Endothelial cell of umbilical vein (primary cell): ENCODE measurements at places on chromosomes 1 and 21. TPM values are rescaled to one million over a fixed set of nuclear protein-coding genes. Genes with fewer than 3 reads are reported as not detected.

DNA sequence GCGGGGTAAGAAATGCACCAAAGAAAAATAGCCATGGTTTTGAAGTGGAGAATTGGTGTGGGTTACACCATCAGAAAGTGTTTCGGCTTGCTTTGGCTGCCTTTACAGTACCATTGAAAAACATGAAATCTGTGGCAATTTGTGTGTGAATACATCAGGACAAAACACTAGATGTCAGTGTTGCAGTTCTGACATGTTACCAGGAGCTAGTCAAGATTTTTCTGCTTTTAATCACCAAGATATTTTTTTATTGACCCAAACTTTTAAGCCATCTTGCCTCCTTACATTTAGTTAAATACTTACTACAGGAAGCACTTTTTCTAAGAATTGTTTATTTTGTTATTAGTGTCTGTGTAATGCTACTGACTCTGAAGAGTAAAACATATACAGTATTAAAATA is 14.3 kb downstream of the RRP15 start:
- no peak overlapping the region for H3K27ac ChIP-seq
- H3K27me3 ChIP-seq = no peaks in the 10 kb centered on the region
- H3K36me3 ChIP-seq = no peaks in the 10 kb centered on the region

GRCh38 chr1:220315070-220315839 is 43.0 kb upstream of the RAB3GAP2 start:
- H3K27me3 ChIP-seq = peaks cover 2% of the 10 kb centered on the region
- H3K36me3 ChIP-seq = no peaks in the 10 kb centered on the region
- no peaks in the 10 kb centered on the region for H3K4me1 ChIP-seq

DNA sequence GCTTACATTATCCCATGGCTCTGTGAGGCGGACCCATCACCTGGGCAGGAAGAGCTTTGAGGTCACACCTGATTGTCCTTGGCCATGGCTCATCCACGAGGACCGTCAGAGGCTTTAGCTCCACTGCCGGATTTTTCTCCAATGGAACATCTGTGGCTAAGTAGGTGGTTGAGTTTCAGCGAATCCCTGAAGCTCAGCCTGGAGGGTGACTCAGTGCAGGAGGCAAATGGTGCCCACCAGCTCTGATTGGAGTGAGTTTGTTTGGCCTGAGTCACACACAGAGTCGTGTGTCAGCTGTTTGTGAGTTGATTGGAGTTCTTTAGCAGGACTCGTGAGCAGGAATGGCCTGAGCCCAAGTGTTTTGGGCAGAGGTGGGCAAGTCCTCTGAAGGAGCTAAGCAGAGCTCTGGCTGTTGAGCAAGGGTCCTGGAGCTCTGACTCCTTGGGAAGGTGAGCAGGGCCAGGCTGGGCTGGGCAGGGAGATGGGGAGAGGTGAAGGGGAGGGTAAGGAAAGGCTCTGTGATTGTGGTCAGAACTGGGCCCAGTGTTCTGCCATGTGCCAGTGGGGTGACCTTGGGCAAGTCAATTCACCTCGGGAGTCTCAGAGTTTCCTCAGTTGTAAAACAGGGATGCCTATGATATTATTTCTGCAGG is 2.0 kb downstream of the SLC6A17 start:
- H3K36me3 ChIP-seq = no peaks in the 10 kb centered on the region
- no peak for DNase-seq
- no peaks in the 10 kb centered on the region for H3K4me1 ChIP-seq
- H3K27me3 ChIP-seq = peaks cover 26% of the 10 kb centered on the region
- no peak overlapping the region for H3K4me3 ChIP-seq

SPATA21 gene
- not detected in 2 replicates for total RNA-seq

DCDC2B gene
- not detected in 2 replicates for total RNA-seq

GRCh38 chr1:92486251-92487077 is at the start of gene GFI1:
TSS of gene GFI1 (minus strand) at chr1:92486925. CDS start at chr1:92483487, 3,438 bp downstream.
- no peak for DNase-seq
- H3K4me3 ChIP-seq = peak within 1 kb of the TSS; percentile 47
- no peaks in the 10 kb centered on the region for H3K36me3 ChIP-seq
- H3K4me1 ChIP-seq = peaks cover 48% of the 10 kb centered on the region
- H3K27ac ChIP-seq = no peak within 1 kb of the TSS

DNA sequence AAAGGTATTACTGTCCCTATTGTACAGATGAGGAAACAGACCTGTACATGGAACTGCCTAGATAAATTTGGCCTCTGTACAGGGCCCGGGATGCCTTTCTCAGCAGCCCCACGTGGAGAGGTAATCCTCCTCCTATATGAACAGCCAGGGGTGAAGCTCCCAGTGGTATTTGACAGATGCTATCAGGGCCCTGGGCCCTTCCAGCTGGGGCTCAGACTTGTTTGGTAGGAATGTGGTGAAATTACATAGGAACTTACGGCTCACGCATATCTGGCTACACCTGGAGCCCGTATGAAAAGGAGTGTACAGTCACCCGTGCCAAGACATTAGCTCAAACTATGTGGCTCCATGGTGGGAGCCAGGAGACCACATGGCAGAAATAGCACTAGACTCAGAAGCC is 24.8 kb upstream of the TCEA3 start:
- H3K4me1 ChIP-seq = no peaks in the 10 kb centered on the region
- H3K27ac ChIP-seq = no peak overlapping the region
- no peak for DNase-seq
- H3K36me3 ChIP-seq = no peaks in the 10 kb centered on the region
- H3K4me3 ChIP-seq = no peak overlapping the region
- no peaks in the 10 kb centered on the region for H3K27me3 ChIP-seq

GRCh38 chr1:64236541-64236954 is 33.1 kb downstream of the UBE2U start:
- H3K4me1 ChIP-seq = no peaks in the 10 kb centered on the region
- H3K27me3 ChIP-seq = peaks cover 13% of the 10 kb centered on the region
- no peak overlapping the region for H3K4me3 ChIP-seq
- H3K27ac ChIP-seq = no peak overlapping the region
- DNase-seq = no peak

AMY1C gene
- not detected in 2 replicates for total RNA-seq

SYCP1 gene
- not detected in 2 replicates for total RNA-seq

DNA sequence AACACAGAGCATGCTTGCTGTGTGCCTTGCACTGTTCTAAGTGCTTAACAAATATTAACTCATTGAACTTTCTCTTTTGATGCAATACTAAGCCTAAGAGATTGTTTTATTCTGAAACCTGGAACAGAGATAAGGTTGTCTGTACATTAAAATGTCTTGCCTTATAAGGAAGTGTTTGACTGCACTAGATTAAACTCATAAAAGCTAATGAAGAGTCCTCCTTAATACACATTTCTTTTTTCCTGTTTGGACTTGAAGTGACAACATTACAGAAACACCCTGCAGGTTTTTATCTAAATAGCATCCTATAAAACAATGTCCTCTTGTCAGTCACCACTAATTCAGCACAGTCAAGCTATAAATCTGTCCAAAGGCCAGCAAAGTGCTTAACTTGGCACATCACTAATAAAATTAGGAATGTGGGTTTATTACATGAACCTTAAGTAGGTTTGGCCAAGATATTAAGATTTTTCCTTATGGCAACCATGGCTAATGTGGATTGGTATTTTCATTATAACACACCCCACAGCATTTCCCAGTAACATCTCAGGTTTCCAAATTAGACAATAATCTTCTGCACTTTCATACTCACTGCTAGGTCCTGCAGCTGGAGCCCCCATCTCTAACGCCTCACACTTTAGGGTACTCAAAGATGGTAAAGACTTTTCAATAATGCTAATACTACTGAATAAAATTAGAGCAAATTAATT is 389.7 kb downstream of the LMO4 start:
- no peak overlapping the region for H3K4me3 ChIP-seq
- peaks cover 2% of the 10 kb centered on the region for H3K27me3 ChIP-seq
- no peaks in the 10 kb centered on the region for H3K4me1 ChIP-seq
- no peak for DNase-seq
- H3K27ac ChIP-seq = no peak overlapping the region

NSUN4 gene
- 21.6 and 22.4 TPM in 2 replicates for total RNA-seq

GRCh38 chr1:16378443-16378842 is 11.4 kb downstream of the SZRD1 start:
- H3K27me3 ChIP-seq = no peaks in the 10 kb centered on the region
- H3K36me3 ChIP-seq = no peaks in the 10 kb centered on the region
- no peak overlapping the region for H3K27ac ChIP-seq
- peaks cover 42% of the 10 kb centered on the region for H3K4me1 ChIP-seq
- no peak for DNase-seq

- H3K27ac ChIP-seq = peak overlapping the region; percentile 67
- no peaks in the 10 kb centered on the region for H3K36me3 ChIP-seq
- no peaks in the 10 kb centered on the region for H3K27me3 ChIP-seq
Measured at GRCh38 chr1:8985915-8986813, 40.1 kb downstream of the SLC2A7 start.

FCRL5 gene
- total RNA-seq = not detected in 2 replicates

- no peak overlapping the region for H3K27ac ChIP-seq
- H3K4me3 ChIP-seq = no peak overlapping the region
- no peaks in the 10 kb centered on the region for H3K4me1 ChIP-seq
Measured at GRCh38 chr1:195450794-195451193, 1157.4 kb downstream of the KCNT2 start.

DNA sequence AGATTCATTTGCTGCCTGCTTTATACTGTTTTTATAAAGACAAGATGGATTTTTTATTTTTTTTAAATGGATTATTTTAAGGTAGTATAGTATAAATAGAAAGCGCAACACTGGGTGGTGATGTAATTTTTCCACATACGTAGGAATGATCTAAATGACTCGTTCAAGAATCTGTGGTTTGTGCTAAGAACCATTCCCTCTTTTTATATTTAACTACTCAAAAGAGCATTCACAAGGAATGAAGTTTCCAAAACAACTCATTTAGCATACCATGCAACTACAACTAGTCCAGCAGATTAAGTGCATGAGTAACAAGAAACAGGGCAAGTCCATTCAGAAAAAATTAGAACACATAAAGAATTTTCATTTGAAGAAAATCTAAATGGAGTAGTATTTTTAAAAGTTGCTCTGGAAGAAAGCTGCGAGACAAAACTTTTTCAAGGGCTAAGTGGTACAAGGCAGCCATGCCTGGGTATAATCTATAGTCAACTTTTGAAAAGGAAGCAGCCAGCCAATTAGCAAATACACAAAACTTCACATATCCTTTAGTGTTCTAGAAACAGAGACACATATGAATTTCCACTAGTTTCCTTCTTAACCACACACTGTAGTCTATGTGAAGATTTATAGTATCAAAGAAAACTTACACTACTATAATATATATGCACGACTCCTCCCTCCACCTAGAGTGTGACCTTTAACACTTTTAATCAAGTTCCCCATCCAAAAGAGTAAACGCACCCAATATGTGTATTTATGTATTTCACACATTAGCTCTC is 23.4 kb downstream of the GTF2B start:
- H3K27ac ChIP-seq = no peak overlapping the region
- DNase-seq = no peak
- no peaks in the 10 kb centered on the region for H3K27me3 ChIP-seq

DNA sequence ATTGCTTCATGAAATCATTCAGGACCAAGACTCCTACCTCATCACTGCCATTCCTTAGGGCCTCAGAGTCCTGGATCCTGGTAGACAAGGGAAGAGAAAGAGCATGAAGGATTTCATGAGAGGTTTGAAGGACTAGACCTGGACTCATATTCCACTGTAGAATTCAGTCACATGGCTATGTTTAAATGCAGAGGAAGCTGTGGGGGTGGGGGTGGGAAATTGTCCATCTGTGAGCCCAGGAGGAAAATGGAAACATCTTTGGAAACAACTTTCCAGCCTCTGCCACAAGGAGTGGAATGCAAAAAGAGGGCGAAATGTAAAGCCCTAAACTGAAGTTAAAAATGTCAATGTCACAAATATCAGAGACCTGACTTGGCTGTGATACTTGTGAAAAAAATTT is 73.0 kb downstream of the BRINP2 start:
- H3K36me3 ChIP-seq = no peaks in the 10 kb centered on the region
- H3K27ac ChIP-seq = no peak overlapping the region
- no peak overlapping the region for H3K4me3 ChIP-seq
- H3K4me1 ChIP-seq = no peaks in the 10 kb centered on the region
- no peaks in the 10 kb centered on the region for H3K27me3 ChIP-seq

GRCh38 chr21:27269644-27270043 is 302.8 kb upstream of the ADAMTS5 start:
- no peaks in the 10 kb centered on the region for H3K4me1 ChIP-seq
- H3K27me3 ChIP-seq = no peaks in the 10 kb centered on the region
- no peak overlapping the region for H3K4me3 ChIP-seq
- no peaks in the 10 kb centered on the region for H3K36me3 ChIP-seq

DNA sequence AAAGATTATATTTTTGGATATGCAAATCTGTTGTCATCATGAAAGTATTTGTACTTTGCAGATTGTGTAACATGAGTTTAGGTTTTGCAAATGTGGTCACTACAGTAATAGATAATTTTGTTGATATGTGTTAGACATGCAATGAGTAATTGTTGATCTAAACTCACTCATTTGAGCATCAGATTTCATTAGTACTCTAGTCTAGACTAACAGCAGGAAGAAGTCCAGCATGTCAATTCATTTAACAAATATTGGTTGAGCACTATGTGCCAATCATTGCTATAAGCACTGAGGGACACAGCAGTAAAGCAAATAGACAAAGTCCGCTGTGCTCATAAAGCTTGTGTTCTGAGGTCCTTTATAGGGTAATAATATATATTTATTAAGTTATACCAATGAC is 350.0 kb downstream of the USP25 start:
- no peaks in the 10 kb centered on the region for H3K27me3 ChIP-seq
- H3K4me1 ChIP-seq = peaks cover 8% of the 10 kb centered on the region
- DNase-seq = no peak
- H3K27ac ChIP-seq = no peak overlapping the region

GRCh38 chr1:98963064-98963758 is 41.5 kb downstream of the PLPPR5 start:
- no peak for DNase-seq
- no peaks in the 10 kb centered on the region for H3K4me1 ChIP-seq
- H3K27ac ChIP-seq = no peak overlapping the region
- no peaks in the 10 kb centered on the region for H3K36me3 ChIP-seq

DNA sequence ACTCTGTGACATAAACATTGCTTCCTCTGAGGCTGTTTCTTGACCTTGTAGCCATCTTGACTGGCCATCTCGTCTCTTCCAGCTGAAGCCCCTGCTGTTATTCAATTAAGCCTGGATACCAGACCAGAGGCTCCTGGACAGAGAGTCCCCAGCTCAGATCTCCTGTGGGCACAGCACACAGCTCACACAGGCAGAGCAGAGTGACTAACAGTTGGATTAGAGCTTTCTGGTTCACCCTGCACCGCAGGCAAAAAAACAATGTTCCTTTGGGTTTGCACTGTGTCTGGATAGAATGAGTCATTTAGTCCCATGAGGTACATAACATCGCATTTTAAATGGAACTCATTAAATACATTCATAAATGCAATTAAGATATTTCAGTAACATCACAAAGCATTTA is 33.4 kb upstream of the USH2A start:
- no peak overlapping the region for H3K4me3 ChIP-seq
- H3K27ac ChIP-seq = no peak overlapping the region
- H3K27me3 ChIP-seq = no peaks in the 10 kb centered on the region
- no peak for DNase-seq

FLG2 gene
- not detected in 2 replicates for total RNA-seq

GRCh38 chr1:46300673-46301405 is 2.6 kb downstream of the LRRC41 start:
- peak overlapping the region; percentile 73 for H3K4me3 ChIP-seq
- no peaks in the 10 kb centered on the region for H3K27me3 ChIP-seq
- peak overlapping the region; percentile 81 for H3K27ac ChIP-seq
- H3K36me3 ChIP-seq = peaks cover 13% of the 10 kb centered on the region
- DNase-seq = peak; percentile 59

INAVA gene
- total RNA-seq = 0.42 TPM in 2 replicates
